Upper lobe of left lung (tissue), 6 donors: ENCODE measurements at places on chromosomes 4 and X. TPM values are rescaled to one million over a fixed set of nuclear protein-coding genes. Genes with fewer than 3 reads are reported as not detected.

GRCh38 chr4:86367577-86367976 lies 7.7 kb upstream of the MAPK10 start:
- H3K4me3 ChIP-seq, result no peak overlapping the region
- no peak overlapping the region for H3K27ac ChIP-seq
- no peak for DNase-seq
- no peaks in the 10 kb centered on the region for H3K27me3 ChIP-seq
- no peaks in the 10 kb centered on the region for H3K36me3 ChIP-seq
- no peaks in the 10 kb centered on the region for H3K4me1 ChIP-seq

Gene SH2D1A
- 1.6 TPM for total RNA-seq

GRCh38 chr4:93791570-93792195 lies 36.9 kb upstream of the ATOH1 start:
- DNase-seq, result no peak
- no peaks in the 10 kb centered on the region for H3K36me3 ChIP-seq
- H3K27ac ChIP-seq, result no peak overlapping the region
- H3K4me1 ChIP-seq, result no peaks in the 10 kb centered on the region

DNA sequence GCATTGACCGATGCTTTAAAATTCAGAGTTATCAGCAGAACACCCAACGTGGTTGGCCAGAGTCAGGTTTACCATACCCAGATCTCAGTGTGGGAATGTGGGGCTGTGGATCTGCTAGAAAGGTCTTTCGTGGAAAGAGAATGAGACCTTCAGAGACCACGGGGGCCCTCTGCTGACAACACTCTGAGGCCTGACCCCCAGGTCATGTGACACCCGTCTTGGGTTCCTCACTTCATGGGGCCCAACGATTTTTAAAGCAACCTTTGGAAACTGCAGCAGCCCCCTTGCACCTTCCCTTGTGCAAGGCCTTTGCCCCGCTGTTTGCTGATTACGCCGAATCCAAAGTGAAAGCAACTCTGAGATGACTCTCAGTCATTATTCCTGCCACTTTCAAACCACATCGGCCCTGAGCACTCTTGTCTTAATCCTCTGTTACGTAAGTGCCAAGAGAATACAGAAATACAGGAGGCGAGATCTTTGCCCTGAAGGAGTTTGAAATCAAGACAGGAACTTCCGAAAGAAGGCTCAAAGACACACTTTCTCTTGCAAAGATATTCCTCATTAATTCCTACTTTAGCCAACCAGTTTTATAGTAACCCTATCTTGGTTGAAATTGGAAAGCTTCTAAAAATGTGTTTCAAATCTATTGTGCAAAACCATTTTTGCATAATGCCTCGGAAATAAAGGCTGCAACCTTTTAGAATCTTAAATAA lies 88.3 kb downstream of the EVC2 start:
- H3K27ac ChIP-seq, result no peak overlapping the region
- H3K4me1 ChIP-seq, result no peaks in the 10 kb centered on the region
- peaks cover 3% of the 10 kb centered on the region for H3K36me3 ChIP-seq

Gene DIPK2B
- total RNA-seq, result 11.2 TPM

Gene CSAG1
- total RNA-seq, result not detected

DNA sequence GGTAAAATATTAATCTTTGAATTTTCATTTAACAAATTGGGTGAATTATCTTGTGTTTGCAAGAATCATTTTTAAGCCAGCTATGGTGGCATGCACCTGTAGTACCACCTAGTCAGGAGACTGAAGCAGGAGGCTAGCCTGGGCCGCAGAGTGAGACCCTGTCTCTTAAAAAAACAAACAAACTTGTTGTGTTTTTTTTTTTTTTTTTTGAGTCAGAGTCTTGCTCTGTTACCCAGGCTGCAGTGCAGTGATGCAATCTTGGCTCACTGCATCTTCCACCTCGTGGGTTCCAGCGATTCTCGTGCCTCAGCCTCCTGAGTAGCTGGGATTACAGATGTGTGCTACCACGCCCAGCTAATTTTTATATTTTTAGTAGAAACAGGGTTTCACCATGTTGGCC lies 2.2 kb downstream of the TXLNG start:
- H3K36me3 ChIP-seq, result no peaks in the 10 kb centered on the region
- no peak overlapping the region for H3K27ac ChIP-seq
- DNase-seq, result no peak
- H3K4me1 ChIP-seq, result no peaks in the 10 kb centered on the region
- H3K27me3 ChIP-seq, result no peaks in the 10 kb centered on the region

DNA sequence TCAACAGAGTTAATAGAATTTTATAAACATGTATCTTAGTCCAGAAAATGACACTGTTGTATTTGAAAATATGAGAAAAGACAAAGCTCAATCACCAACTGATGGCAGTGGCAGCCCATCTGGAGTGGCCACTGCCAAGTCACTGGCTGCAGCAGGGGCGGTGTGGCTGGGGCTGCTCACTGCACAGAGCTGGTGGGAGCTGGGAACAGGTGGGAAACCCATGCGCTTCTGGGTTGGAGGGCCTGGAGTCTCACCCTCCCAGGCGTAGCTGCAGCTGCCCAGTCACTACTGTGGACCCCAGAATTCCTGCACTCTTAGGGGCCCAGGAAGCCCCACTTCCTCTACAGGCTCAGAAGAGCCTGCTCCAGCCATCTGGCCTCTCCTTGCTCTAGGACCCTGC lies 251.8 kb upstream of the NDST4 start:
- H3K27ac ChIP-seq, result no peak overlapping the region
- H3K4me1 ChIP-seq, result no peaks in the 10 kb centered on the region
- DNase-seq, result no peak
- no peaks in the 10 kb centered on the region for H3K36me3 ChIP-seq

GRCh38 chr4:169412046-169412445 lies 141.3 kb upstream of the SH3RF1 start:
- H3K4me1 ChIP-seq, result no peaks in the 10 kb centered on the region
- no peak for DNase-seq
- H3K4me3 ChIP-seq, result no peak overlapping the region
- H3K36me3 ChIP-seq, result no peaks in the 10 kb centered on the region
- H3K27me3 ChIP-seq, result no peaks in the 10 kb centered on the region

GRCh38 chr4:15510961-15511360 lies 41.3 kb downstream of the CC2D2A start:
- no peak for DNase-seq
- no peak overlapping the region for H3K27ac ChIP-seq
- no peaks in the 10 kb centered on the region for H3K4me1 ChIP-seq
- no peaks in the 10 kb centered on the region for H3K27me3 ChIP-seq
- H3K4me3 ChIP-seq, result no peak overlapping the region

GRCh38 chr4:150457802-150458201 lies 124.1 kb upstream of the MAB21L2 start:
- H3K4me1 ChIP-seq, result no peaks in the 10 kb centered on the region
- H3K27me3 ChIP-seq, result no peaks in the 10 kb centered on the region
- no peak for DNase-seq
- no peak overlapping the region for H3K27ac ChIP-seq

Gene EDA2R
- not detected for total RNA-seq

Gene PNCK
- total RNA-seq, result 0.47 TPM
